ENCODE measurements at places on chromosomes 1 and 21.
A peak's percentile ranks its signal among the peaks of the same experiment; 100 is the strongest.

GRCh38 chr21:27060190-27060589, 93.3 kb upstream of the ADAMTS5 start:
- DNase-seq, result no peak

GRCh38 chr1:176838276-176838995, 326.1 kb downstream of the ASTN1 start:
- no peak for DNase-seq

DNA sequence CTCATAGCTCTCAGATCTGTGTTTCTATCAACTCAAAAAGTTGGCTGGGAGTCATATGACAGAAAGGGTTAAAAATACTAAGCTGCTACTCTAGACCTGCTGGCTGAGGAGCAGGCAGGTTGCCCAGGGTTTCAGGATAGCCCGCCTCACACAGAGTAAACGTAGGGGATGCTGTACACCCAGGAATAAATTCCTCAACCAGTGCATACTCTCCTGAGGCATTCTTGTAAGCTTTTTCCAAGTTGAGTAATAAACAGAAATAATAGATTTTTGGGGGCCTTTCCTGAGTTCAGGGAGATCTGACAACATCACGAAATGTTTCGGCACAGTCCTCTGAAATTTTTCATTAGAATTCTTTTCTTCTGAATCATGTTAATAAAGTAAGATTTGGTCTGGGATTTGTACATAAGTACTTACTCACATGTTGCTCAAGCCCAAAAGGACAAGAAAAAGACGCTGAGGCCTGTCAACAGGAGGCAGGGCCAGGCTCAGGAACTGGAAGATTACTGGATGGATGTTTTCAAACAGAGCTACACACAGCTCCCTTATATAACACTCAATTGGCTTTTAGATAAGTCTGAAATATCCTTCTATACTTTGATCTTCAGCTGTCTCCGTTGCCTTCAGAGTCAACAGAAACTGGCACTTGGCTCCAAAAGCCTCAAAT, 41.0 kb downstream of the TGFBR3 start:
- no peak for DNase-seq

DNA sequence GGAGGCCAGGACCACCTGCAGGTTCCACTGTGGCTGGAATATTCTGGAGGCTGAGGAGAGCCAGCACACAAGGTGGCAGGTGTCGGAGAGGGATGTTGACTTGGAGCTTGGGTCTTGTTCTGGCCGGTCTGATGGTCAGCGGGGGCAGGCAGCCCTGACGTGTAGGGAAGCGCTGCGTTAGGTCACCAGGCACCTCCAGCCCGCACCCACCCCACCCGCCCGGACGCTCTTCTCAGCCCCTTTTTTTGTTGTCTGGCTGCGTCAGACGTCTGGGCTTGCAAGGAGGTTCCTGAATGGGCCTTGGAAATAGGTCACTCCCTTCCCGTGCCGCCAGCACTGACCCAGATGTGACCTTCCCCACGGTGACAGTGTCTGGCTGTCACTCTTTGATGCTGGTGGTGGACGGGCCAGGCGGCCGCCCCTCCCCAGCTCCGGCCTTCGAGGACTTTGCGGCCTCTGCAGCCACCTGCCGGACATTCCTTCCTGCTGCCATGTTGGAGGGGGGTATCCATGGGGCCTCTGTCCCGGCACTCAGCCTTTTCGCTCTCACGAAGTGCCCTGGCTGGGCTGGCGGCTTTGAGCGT, 30.1 kb downstream of the SPSB1 start:
- DNase-seq, result no peak

DNA sequence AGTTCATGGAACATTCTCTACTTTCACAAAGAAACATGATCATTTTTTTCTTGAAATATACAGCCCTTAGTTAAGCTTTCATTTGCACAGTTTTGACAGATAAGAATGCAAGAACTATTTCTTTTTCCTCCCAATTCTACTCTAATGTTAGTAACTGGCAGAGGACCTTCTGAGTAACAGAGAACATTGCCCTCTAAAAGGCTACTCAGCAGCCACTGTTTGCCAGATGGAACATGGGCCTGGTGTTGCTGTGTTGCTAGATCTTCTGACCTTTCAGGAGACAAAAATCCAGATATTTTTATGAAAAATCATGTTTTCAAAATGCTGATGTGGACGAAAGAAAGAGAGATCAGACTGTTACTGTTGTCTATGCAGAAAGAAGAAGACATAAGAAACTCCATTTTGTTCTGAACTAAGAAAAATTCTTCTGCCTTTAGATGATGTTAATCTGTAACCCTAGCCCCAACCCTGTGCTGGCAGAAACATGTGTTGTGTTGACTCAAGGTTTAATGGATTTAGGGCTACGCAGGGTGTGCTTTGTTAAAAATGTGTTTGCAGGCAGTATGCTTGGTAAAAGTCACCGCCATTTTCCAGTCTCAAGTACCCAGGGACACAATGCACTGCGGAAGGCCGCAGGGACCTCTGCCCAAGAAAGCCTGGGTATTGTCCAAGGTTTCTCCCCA, 2.9 kb upstream of the PRDX6 start:
- no peak for DNase-seq

GRCh38 chr1:169201084-169201619, 94.7 kb downstream of the ATP1B1 start:
- DNase-seq, result no peak

DNA sequence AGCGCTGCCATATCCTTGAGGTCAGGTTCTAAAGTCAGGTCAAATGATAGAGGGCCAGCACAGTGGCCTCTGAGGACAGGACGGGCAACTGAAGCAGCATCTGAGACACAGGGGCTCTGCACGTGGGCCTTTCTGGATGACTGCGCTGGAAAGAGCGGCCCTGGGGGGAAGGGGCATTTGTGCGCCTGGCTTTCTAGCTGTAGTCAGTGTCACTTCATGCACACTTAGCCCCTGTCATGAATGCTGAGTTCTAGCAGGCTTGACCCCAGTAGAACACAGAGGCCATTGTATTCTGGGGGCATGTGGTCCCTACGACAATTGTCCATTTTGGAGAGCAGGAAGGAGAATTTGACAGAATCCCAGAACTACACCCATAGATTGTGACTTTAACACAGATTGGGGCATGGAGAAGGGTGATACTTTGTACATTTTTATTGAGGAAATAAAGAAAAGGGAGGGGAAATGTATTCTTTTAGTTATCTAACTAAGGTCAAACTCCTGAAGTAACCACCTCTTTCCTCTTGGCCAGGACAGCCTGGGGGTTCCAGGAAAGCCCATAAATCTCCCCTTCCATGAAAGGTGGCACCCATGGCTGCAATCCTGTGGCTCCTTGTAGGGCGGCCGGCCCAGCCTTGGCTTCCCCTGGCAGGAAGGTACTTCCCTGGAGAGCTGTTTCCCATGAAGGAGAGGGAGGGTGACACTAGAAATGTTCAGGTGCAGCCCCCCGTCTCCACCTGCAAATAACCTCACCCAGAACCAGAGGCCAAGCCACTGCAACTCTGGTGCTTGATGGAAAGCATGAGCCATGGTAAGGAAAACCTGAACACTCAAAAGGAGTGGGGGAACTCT, 34.4 kb downstream of the NTPCR start:
- DNase-seq, result no peak

DNA sequence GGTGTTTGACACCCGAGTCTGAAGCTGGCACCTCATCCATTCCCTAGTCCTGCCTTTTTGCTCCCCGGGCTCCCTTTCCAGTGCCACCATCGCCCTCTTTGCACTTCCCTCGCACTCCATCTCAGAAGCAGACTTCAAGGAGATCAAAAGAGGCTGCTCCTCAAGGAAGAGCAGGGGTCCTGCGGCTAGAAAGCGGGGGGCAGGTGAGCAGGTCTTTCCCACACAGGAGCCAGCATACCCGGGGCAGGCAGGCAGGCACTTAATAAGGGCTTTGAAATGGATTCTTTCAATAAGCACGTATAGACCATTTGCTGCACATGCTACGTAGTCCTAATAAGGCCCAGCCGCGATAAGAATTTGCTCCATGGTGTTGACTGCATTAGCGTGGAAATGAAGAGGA, 125.9 kb upstream of the PROX1 start:
- DNase-seq, result no peak

GRCh38 chr1:201358596-201358995, 18.9 kb downstream of the TNNT2 start:
- no peak for DNase-seq

GRCh38 chr1:32465578-32465933, 684 bp downstream of the ZBTB8B start:
- DNase-seq, result no peak

GRCh38 chr1:65493802-65494201, 73.3 kb downstream of the LEPR start:
- DNase-seq, result no peak

- no peak for DNase-seq
Measured at GRCh38 chr1:204199579-204199978, 3.3 kb upstream of the KISS1 start.

DNA sequence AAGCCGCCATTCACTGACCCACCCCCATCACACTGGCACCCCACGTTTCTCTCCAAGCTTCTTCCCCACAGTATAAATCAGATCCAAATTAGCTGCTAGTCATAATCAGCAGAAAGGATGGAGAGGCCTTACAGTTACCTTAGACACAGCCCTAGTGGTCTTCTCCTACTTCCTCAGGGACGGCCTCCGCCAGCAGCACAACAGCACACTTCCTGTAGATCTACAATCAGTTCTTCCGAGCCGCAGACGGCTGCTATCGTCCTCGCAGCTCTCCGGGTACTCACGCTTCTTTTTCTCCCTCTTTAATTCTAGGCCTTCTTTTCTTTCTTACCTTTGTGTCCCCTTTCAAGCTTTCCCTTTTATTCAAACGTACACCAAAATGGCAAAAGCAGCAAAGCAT, 313.5 kb downstream of the SMYD3 start:
- no peak for DNase-seq

- DNase-seq, result no peak
Measured at GRCh38 chr1:234208351-234208750, 164.9 kb upstream of the COA6 start.

- DNase-seq, result no peak
Measured at GRCh38 chr1:160167580-160167979, 16.2 kb downstream of the ATP1A4 start.

DNA sequence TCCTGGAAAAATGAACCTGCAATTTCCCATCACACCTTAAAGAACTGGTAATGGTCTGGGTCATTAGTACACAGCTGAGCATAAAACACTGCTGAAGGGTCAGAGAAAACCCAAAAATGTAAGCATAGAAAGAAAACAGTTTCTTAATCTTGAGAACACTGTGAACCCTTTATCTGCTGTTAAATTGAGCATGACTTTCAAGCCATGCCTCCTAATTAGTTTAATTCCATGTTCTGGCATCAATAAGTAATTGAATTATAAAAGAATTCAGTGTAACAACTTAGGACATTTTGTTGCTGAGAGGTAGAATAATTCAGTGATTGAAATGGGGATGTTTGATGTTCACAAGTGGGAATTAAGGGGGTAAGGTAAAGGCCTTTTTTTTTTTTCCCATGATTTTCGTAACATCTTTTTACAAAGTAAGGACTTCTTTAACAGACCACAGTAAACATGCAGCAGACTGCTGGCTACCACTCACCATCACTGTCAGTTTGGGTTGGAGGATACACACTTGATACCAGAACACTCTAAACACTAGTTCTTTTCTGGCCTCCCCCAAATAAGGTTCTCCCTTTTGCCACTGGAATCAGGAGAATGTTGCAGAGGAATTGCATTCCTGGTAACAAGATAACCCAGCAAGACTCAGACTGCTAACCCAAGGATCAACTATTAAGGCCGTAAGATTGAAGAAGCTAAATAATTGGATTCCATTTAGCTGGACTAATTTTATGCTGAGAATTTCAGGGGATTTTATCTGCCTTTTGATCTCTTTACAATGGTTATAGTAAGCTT, 3.0 kb downstream of the RWDD3 start:
- DNase-seq, result no peak

DNA sequence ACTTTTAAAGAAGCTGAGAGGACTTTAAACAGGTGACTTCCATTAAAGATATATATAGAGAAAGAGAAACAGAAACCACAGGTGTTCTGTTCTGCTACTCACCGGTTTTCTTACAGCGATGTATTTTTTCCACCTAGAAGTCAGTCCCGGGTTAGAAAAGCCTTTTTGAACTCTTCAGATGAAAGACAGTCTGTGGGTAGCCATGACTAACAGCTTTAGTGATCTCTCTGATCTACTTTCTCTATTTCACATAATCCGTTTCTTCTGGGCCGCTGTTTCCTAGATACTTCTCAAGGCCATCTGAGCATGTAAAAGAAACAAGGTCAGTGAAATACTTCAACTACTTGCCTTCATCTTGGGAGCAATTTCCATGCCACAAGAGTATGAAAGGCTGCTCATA, 25.1 kb downstream of the WDR64 start:
- DNase-seq, result no peak

DNA sequence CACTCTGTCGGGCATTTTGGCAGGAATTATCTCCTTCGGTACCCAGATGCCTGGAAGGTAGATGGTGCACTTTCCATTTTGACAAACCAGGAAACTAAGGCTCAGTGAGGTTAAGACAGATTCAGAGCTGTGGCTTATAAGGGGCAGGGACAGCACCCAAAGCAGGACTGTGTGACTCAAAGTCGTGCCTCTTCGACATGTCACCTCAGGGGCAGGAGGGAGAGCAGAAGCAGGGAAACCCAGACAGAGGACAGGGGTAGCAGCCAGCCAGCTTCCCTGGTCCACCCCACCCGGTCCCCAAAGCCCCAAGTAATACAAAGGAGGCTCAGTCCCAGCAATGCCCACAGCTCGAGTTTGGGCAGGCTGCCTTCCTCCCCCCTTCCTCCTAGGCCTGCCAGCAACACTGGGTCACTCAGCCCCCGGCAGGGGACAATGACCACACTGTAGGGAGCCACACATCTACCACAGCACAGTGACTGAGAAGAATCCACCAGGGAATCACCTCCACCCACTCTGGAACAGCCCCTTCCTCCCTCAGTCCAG, 2.5 kb downstream of the RHOC start:
- DNase-seq, result no peak

GRCh38 chr1:38051079-38051543, 4.5 kb upstream of the POU3F1 start:
- DNase-seq, result no peak

DNA sequence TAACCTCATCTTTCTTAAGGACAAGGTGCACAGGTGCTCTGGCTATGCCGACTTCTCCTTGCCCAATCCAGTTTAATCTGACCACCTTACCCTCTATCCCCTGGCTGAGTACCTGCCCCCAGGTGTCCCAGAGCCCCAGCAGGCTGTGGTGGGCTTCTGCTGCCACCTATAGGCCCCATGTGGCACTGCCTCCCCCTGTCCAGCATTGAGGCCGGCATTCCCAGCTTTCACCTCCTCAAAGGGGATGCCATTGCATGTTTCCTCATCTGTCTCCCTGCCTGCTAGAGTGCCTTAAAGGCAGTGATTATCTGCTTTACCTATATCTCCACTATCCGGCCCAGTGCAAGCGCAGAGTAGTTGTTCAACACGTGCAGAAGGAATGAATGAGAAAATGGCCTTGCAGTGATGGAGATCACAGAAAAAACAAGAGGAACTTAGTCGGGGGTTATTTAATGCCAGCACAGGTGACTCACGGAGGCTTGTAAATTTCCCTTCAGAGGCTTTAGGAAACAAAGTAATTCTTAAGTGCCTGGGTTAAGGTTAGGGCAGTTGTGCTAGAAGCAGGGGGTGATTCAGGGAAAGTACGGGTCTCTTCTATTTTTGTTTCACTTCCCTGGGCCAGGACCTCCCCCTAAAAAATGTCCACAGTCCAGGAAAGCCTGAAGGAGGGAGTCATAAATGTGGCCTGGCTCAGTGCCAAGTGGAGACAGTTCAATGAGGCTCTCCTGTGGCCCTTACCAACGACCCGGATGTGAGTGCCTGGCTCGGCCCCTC, 131.8 kb upstream of the NGF start:
- no peak for DNase-seq

GRCh38 chr1:184257873-184258272, 129.0 kb upstream of the C1orf21 start:
- no peak for DNase-seq

GRCh38 chr1:94926126-94926914, 590 bp downstream of the CNN3 start:
- peak; percentile 49 for DNase-seq

All from NCI-H1694 treated with DMSO at 0.1 percent for 48 hours (cell line).